ENCODE measurements at places on chromosomes 6 and 20. TPM values are rescaled to one million over a fixed set of nuclear protein-coding genes. Genes with fewer than 3 reads are reported as not detected.

Gene LY6G6F
- not detected for total RNA-seq

Gene PSMF1
- 27.0 TPM for total RNA-seq

Gene ZBTB22
- total RNA-seq: 20.7 TPM

Gene TCP11
- 0.25 TPM for total RNA-seq

Gene HLA-E
- total RNA-seq: 28.5 TPM

Gene C6orf141
- total RNA-seq: 0.74 TPM

Gene COL10A1
- not detected for total RNA-seq

Gene LHFPL5
- total RNA-seq: 0.98 TPM

Gene KHDC1
- 2.7 TPM for total RNA-seq

Gene PRR18
- total RNA-seq: 0.25 TPM

Gene TP53RK
- 41.8 TPM for total RNA-seq

Gene MEP1A
- total RNA-seq: under 0.01 TPM

Gene BMP6
- 3.4 TPM for total RNA-seq

Gene CYP39A1
- 3.0 TPM for total RNA-seq

Gene PDRG1
- 7.1 TPM for total RNA-seq

Gene TMX4
- total RNA-seq: 34.9 TPM

Gene PRDM13
- not detected for total RNA-seq

Gene MYLK4
- total RNA-seq: 0.49 TPM

Gene PTK6
- total RNA-seq: not detected

Gene PTCHD4
- 19.2 TPM for total RNA-seq

Gene ENPP5
- total RNA-seq: 4.7 TPM

Gene DLL1
- 9.1 TPM for total RNA-seq

Gene PSORS1C1
- total RNA-seq: not detected

Measured in temporal lobe (tissue), 4 donors.